ENCODE measurements at places on chromosomes 4 and X.
A peak's percentile ranks its signal among the peaks of the same experiment; 100 is the strongest.

DNA sequence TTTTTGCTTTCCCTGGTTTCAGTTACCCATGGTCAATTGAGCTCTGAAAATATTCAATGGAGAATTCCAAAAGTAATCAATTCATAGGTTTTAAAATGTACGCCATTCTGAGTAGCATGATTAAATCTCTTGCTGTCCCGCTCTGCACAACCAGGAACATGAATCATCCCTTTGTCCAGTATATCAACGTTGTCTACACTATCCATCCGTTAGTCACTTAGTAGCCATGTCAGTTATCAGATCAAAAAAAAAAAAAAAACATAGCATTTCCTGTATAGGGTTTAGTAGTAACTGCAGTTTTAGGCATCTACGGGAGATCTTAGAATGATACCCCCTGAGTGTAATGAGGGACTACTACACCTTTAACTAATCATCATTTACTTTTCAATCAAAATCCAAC lies 15.1 kb downstream of the LAMP2 start:
- DNase-seq = peak; percentile 41

GRCh38 chrX:45344594-45344993 lies 143.9 kb upstream of the DIPK2B start:
- no peak for DNase-seq

- DNase-seq = peak; percentile 44
These were observed 13.0 kb upstream of the SEPSECS start for GRCh38 chr4:25172961-25173915.

DNA sequence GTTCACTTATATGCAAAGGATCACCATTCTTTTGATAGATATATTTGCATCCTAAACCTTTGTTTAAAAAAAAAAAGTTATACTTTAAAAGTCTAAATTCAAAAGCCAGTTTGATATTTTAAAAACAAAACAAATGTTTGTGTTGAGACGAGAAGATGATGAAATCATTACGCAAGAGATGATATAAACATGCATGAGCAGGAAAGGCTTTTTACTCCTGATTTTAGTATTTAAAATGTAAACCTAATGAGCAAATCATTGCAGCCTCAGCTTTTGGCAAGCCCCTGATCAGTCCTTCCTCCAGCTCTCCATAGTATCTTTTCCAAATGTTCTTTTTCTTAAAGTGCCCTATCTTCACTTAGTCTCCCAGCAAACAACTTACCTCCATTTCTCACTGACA lies 115.6 kb downstream of the ARAP2 start:
- peak; percentile 14 for DNase-seq

GRCh38 chr4:177124349-177125064 lies 185.2 kb upstream of the NEIL3 start:
- no peak for DNase-seq

GRCh38 chr4:163398238-163398637 lies 54.5 kb downstream of the NPY5R start:
- no peak for DNase-seq

DNA sequence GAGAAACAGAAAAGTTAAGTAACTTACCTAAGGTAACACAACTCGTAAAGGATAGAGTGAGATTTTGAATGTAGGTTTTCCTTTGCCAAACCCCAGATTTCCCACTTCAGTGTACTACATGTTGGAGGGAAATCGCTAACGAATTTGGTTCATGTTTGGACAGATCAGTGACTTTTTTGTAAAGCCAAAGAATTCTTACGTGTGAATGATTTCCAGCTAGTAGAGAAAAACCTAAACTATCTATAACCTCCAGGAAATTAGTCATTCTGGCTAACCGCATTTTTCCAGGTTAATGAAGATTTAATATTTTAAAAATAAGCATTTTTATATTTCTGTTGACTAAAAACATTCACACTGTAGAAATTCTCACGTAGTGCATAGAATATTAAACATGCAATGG lies 7.2 kb downstream of the TENM3 start:
- DNase-seq = no peak

All from hematopoietic multipotent progenitor cell treated with erythropoietin and hydrocortisone succinate and interleukin-3 and kit ligand, for 4 days (in vitro differentiated cells).